NCI-H510A treated with DMSO at 0.1 percent for 48 hours (cell line): ENCODE measurements at places on chromosomes 2 and 18.
A peak's percentile ranks its signal among the peaks of the same experiment; 100 is the strongest.

DNA sequence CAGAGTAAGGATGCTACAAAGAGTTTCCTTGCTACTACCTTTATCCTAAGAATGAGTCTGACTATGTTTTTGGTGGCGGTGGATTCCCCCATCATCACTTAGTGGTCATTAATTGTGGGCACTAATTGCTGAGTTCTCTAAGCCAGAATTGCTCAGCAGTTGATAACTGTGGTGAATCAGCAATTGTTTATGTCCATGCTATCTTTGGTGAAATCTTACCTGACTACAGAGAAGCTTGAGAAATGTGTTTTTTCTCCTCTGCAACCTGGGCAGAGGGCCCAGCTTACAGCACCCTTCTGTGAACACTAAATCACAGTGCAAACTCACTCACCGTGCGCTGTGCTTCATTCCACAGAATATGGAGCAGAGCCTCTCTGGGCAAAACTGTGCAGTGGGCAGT lies 683.6 kb downstream of the CNTNAP5 start:
- no peak for DNase-seq

GRCh38 chr2:124834331-124834730 lies 809.2 kb downstream of the CNTNAP5 start:
- DNase-seq, result no peak

DNA sequence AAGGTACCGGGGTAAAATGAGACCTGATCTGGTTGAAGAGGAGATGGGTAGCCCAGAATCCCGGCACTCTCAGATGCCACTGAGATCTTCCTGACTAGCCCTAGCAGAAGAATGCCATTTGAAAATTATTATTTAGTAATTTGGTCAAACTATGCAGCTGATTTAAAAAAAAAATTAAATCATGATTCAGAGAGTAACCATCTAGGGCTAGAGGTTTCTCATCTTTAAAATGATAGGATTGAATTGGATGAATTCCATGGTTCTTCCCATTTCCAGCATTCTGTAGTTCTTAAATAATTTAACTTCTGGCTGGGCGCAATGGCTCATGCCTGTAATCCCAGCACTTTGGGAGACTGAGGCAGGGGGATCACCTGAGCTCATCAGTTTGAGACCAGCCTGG lies 106.1 kb downstream of the MYO1B start:
- DNase-seq, result no peak

GRCh38 chr18:76495006-76495370 lies at the start of gene ZNF516:
Gene ZNF516 (minus strand): TSS chr18:76495242. CDS start chr18:76443054, 52,188 bp downstream.
- peak; percentile 67 for DNase-seq

DNA sequence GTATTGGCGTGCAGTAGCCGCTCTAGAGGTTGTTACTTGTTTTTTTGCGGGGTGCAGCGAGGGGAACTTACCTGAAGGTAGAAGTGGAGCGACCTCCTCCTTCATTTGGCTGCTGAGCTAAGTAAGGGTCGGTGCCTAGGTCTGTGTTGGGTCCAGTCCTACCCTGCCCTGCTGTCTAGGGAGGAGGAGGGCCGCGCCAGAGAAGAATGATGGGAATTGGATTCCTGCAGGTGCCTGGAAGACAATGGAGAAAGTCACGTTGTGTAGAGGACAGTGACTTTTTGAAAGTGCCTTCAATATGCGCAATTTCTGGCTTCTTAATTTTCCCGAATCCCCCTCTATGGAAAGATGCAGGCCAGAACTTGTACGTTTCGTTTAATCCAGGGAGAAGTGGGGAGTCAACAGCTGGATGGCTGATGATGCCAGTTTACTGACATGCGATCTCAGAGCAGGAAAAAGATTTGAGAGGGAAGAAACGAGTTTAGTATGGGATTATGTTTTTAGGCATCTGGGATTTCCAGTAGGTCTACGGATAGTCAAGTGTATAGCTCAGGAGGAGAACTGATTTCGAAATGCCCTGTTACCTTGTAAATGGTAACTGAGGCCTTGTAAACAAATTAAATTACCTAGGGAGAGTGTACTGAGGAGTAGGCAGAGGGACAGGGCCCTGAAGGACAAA lies 653 bp downstream of the MRPS9 start:
- peak; percentile 17 for DNase-seq

- DNase-seq, result no peak
These were observed 194.1 kb downstream of the ANAPC1 start for GRCh38 chr2:111689941-111690340.

DNA sequence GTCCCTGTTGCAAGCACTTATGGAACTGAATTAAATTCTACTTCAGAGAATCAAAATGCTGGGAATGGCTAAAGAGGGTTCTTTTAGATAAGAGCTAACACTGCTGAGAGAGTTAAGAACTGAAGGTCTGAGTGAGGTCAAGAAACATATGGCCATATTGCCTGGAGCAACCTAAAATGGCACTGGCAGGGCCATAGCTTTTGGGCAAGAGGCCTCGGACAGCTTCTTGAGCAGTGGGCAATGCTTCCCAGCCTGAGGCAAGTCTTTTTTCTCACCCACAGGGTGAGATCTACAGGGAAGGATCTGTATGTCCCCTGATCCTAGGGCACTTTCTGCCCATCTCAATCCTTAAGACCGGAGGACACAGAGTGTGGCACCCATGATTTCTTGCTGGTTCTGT lies 244.6 kb upstream of the NT5C1B start:
- no peak for DNase-seq

- peak; percentile 75 for DNase-seq
These were observed 40.0 kb upstream of the MCM6 start for GRCh38 chr2:135916207-135916606.

DNA sequence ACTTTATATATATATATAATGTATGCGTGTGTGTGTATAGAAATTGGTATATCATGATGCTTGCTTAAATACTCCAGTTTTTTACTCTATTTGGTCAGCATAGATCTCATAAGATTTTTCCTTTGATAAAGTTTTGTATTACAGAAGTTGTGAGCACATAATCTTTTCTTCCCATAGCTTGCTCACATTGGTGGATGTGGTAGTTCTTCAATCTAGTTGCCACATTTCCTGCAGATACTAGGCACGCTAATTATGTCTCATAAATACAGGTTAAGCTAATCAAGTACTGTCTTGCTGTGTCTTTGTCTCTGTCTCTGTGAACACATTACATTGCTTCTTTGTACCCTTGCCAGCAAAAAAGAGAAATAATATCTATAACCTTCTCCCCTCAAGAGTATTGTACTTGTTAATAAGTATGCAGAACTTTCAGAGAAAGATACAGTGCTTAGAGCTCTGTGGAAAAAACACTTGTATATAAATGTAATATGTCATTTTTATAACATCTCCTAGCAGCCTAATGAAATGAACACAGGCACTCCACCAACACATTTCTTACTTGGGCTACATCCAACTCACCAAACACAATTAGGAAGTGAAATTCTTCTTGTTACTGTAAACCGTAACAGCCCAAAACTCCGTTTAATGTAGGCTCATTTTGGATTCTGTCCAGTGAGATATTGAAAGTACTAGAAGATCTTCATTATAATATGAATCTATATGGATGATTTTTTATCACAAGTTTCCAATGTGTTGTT lies 306.7 kb upstream of the SLC8A1 start:
- no peak for DNase-seq

DNA sequence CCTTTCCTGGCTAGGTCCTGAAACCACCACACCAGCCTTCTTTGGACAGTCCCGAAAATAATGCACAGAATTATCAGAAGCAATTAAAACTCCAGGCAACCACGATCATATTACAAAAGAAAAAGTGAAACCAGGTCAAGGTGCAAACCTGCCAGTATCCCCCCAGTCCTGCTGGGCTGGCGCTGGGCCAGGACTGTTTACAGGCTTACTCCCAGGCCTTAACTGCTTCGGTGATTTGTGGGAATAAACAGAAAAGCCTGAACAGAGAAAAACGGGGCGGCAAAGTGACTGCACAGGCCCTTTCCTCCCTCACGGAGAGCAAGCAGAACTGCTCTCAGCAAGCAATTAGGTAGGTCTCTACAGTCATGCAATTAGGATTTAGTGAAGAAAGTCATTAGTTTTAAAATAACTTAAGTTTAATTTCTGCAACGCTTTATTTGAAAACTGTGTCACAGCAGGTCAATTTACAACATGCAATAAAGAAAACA lies 1.3 kb downstream of the HDAC4 start:
- DNase-seq, result peak; percentile 53

GRCh38 chr2:8501061-8501720 lies 180.7 kb upstream of the ID2 start:
- DNase-seq, result peak; percentile 53

- DNase-seq, result no peak
These were observed 6.0 kb downstream of the RPIA start for GRCh38 chr2:88697370-88698026.

DNA sequence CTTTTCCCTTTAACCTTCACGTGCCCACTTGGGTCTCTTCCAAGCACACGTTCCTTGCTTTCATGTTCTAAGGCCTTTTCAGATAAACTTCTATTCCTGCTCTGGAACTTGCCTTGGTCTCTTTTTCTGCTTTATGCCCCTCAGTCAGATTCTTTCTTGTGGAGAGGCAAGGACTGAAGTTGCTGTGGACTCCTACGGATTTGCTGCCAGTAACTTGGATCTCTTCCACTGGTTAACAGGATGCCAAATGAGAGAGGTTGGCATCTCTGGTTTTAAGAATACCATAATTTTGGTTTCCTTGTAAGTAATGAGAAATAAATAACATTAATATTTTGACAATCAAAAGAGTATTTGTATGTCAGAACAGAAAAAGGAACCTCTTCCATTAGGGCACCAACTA lies 33.0 kb downstream of the COMMD1 start:
- no peak for DNase-seq

DNA sequence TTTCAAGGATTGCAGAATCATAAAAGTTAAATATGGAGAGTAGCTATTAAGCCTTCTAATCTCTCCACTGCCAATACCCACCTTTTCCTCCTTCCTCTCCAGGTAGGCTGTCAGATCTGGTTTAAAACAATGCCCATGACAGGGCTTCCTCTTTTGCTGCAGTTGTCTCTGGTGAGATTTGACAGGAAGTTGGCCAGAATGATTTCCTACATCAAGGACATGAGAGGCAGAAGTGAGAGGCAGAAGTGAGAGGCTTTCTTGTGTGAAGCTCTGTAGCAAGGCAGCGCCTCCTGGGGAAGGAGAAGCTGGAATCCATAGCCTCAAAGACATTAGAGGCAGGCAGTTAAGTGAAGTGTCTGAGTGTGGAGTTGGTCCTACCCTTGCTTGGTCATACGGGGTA lies 385.7 kb downstream of the HRH4 start:
- no peak for DNase-seq

GRCh38 chr2:134433469-134433868 lies 179.6 kb downstream of the MGAT5 start:
- no peak for DNase-seq

DNA sequence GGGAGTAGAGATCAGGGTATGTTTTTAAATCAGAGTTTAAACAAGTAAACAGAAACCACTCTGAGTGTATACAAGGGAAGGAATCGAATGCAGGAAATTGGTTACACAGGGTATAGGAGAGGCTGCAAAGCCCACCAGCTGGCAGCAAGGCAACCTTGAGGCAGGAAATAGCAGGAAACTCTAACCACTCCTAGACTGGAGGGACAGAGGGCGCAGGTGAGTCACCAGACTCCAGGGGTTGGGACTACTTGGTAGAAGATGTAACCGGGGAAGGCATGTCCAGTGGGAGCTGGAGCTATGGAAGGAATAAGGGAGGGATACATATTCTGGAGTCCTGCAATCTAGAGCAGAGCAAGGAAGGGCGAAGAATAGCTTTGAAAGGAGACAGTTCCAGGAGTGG lies 152.3 kb downstream of the MEIS1 start:
- DNase-seq, result no peak

DNA sequence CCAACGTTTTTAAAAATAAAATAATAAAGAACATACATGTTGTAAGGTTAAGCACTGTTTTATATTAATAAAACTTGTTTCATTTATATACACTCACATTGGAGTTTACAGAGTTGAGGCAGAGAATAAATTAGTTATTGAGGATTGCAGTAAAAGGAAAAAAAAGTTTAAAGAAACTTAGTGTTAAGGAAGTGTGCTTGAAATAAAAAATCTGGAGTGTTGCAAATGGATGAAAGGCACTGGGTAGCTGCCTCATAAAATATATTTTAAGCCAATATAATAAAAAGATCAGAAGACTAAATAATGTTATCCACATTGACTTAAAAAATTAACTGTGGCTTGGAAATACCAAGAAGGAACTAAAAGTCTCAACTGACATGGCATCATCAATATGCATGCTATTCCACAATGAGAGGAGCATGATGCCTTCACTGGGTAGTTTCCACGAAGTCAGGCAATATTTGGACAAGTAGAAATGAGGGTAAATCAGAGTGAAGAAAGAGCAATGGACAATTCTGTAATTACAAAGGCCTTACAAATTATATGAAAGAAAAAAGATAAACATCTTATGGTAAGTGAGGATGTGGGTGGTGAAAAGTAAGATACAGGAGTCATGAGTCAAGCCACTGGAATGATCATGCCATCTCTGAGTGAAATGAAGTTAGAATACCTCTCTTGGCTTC lies 2.5 kb downstream of the GALNT3 start:
- no peak for DNase-seq

DNA sequence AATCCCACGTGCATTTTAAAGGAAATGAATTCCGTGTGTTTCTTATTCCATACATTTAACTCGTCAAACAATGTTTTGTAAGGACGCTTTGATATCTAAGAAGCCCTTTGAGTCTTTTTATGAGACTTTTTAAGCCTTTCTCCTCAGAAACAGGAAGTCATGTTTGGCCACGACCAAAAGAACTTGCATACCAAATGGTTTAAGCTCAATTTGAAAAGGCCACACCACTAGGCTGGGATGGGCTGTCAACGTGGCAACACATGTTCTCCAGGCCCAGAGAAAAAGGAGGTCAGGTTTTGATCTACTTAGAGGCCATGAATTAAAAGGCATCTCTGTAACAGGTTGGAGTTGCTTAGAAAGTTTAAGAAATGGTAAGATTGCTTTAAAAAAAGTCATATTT lies 441.8 kb downstream of the CMPK2 start:
- no peak for DNase-seq

GRCh38 chr2:208366215-208367127 lies 40.1 kb upstream of the PTH2R start:
- no peak for DNase-seq

DNA sequence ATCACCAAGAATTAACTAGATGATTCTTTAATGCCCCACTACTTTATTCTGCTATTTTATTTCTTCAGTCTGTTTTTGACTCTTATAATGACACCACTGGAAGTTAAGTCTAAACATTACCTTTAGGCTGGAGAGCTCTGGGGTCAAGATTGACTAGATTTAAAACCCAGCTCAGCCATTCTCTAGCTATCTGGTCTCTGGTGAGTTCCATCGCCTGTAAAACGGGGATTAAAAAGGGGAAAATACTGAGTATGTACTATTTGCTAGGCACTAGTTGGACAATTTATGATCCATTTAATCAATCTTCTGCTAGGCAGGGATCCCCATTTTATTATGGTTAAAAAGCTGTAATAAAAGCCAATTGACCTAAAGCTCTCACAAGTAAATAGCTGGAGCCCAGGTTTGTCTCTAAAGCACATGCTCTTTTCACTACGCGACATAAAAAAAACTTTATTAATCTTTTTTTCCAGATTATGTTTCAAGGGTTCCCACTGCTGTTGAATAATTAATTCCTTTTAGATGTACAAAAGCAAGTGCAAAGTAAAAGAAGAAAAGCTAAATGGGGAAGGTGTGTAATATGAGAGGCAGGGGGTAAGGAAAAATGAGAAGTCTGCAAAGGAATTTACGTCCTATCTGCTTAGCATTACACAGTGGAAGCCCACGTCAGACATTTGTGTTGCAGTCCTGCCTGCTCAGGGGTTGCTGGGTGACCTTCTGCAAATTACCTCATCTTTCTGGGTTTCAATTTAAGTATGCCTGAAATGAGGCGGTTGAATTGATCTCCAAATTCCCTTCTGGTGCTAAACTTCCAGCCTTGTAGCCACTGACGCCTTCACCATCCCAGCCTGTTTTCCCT lies 918 bp upstream of the NABP1 start:
- DNase-seq, result peak; percentile 65
